A549 treated with AZD2906 at 1 μM for 4 hours (cell line): ENCODE measurements at places on chromosomes 2 and 18. TPM values are rescaled to one million over a fixed set of nuclear protein-coding genes. Genes with fewer than 3 reads are reported as not detected.

IL1R2 gene
- 0.53 to 1.5 TPM (median 1.2 TPM) in 5 replicates for total RNA-seq

ARID5A gene
- total RNA-seq, result 3.6 to 4.4 TPM (median 4.0 TPM) in 5 replicates

BOK gene
- total RNA-seq, result 28.3 to 40.7 TPM (median 38.1 TPM) in 5 replicates

RIT2 gene
- total RNA-seq, result not detected in 5 replicates

IGFBP5 gene
- total RNA-seq, result 0.13 to 0.20 TPM (median 0.16 TPM) in 5 replicates

CD302 gene
- total RNA-seq, result 2.0 to 2.3 TPM (median 2.1 TPM) in 5 replicates

REL gene
- 1.7 to 2.7 TPM (median 2.4 TPM) in 5 replicates for total RNA-seq

GAREM2 gene
- 6.1 to 8.0 TPM (median 7.4 TPM) in 5 replicates for total RNA-seq

PLCD4 gene
- 0.22 to 0.80 TPM (median 0.38 TPM) in 5 replicates for total RNA-seq

CLEC4F gene
- not detected in 5 replicates for total RNA-seq

LYPD1 gene
- 13.7 to 20.5 TPM (median 15.7 TPM) in 5 replicates for total RNA-seq

C2orf15 gene
- 0.50 to 0.70 TPM (median 0.64 TPM) in 5 replicates for total RNA-seq

MAT2A gene
- total RNA-seq, result 540 to 610 TPM (median 553 TPM) in 5 replicates

TTC21B gene
- total RNA-seq, result 2.8 to 6.0 TPM (median 3.9 TPM) in 5 replicates

DRC1 gene
- total RNA-seq, result 0.11 to 0.35 TPM (median 0.29 TPM) in 5 replicates

SCYGR2 gene
- total RNA-seq, result not detected in 5 replicates

GALR1 gene
- not detected in 5 replicates for total RNA-seq

SLC11A1 gene
- 0.16 to 0.21 TPM (median 0.17 TPM) in 5 replicates for total RNA-seq

MAP2 gene
- 0.93 to 1.8 TPM (median 1.1 TPM) in 5 replicates for total RNA-seq

SERPINB5 gene
- total RNA-seq, result 0.09 to 0.34 TPM (median 0.10 TPM) in 5 replicates

MAL gene
- 0.14 to 0.34 TPM (median 0.25 TPM) in 5 replicates for total RNA-seq

HOXD13 gene
- 0.07 to 0.27 TPM (median 0.18 TPM) in 5 replicates for total RNA-seq

NR4A2 gene
- total RNA-seq, result 1.6 to 2.3 TPM (median 2.0 TPM) in 5 replicates

SPC25 gene
- total RNA-seq, result 15.2 to 19.4 TPM (median 18.3 TPM) in 5 replicates

ANKRD39 gene
- total RNA-seq, result 17.7 to 21.9 TPM (median 19.6 TPM) in 5 replicates

ZC3H15 gene
- total RNA-seq, result 73.0 to 92.4 TPM (median 76.9 TPM) in 5 replicates

RAB6C gene
- total RNA-seq, result not detected in 5 replicates

GREB1L gene
- total RNA-seq, result 3.1 to 5.9 TPM (median 5.3 TPM) in 5 replicates

ACOXL gene
- not detected in 5 replicates for total RNA-seq

CFAP221 gene
- total RNA-seq, result 0.14 to 0.40 TPM (median 0.26 TPM) in 5 replicates

MOCOS gene
- 2.7 to 3.2 TPM (median 2.9 TPM) in 5 replicates for total RNA-seq

SKA1 gene
- 10.0 to 14.8 TPM (median 10.6 TPM) in 5 replicates for total RNA-seq

SERPINB3 gene
- total RNA-seq, result 0.06 to 0.14 TPM (median 0.09 TPM) in 5 replicates

IL1RN gene
- total RNA-seq, result 0.16 to 0.37 TPM (median 0.33 TPM) in 5 replicates

CCDC150 gene
- total RNA-seq, result 3.9 to 4.5 TPM (median 4.1 TPM) in 5 replicates

FSHR gene
- total RNA-seq, result not detected in 5 replicates

AKAIN1 gene
- total RNA-seq, result not detected in 5 replicates

PCARE gene
- not detected in 5 replicates for total RNA-seq

LINC00305 gene
- total RNA-seq, result not detected in 5 replicates

RTTN gene
- 4.2 to 5.3 TPM (median 5.1 TPM) in 5 replicates for total RNA-seq
